ENCODE measurements at places on chromosomes 5 and 9. TPM values are rescaled to one million over a fixed set of nuclear protein-coding genes. Genes with fewer than 3 reads are reported as not detected.

ECM2 gene
- 26.4 TPM for polyA plus RNA-seq

SOHLH1 gene
- not detected for polyA plus RNA-seq

PHF24 gene
- polyA plus RNA-seq, result 0.09 TPM

OMD gene
- polyA plus RNA-seq, result 3.5 TPM

- DNase-seq, result no peak
These were observed 11.8 kb upstream of the UBE2QL1 start for GRCh38 chr5:6436715-6437331.

DNA sequence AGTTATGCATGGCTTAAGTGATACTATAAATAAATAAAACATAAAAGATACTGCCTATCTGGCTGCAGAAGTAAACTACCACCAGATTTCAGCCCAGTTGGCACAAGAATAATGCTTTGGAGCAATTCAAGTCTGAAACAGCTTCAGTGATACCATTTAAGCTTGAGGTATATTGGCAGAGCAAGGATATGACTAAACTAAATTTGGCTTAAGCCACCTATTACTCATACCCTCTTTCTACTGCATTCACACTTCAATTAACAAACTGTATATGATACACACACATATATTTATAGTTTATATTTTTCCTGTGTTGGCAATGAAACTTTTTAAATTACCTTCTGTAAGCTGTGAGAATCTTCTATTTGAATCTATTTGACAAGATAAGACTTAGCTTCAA, 431.9 kb downstream of the ANXA1 start:
- DNase-seq, result no peak

- no peak for DNase-seq
These were observed 5.5 kb downstream of the MAN2A1 start for GRCh38 chr5:109695005-109695926.

DNA sequence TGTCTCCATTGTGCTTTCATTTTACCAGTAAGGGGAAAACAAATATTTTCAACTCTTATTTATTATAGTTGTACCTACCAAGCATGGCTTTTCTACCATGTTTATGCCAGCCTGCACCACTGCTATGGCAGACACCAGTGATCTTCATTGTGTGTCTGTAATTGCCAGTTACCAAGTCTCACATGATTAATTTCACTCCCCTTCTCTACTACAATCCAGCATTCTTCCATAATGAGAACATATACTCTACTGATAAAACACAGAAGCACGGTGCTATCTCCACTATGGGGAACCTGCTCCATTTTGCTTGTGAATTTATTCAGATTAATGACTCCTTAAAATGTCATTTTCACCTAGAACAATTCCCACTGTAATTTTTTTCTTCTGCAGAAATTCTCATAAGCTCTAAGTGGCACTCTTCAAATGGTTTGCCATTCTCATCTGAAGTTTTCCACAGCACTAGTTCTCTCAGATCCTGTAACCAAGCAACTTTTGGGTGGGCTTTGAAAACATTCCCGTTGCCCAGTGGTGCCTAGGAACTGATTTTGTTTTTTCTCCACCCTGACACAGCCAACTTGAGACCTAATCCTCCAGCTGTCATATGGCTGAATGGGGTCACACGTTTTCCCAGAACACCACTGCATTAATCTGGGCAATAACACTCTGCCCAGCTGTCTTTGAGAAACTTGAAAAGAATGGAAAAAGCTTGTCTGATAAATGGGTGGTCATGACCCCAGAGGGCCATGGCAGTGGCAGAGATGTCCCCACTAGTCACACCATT, 222.7 kb upstream of the RASEF start:
- DNase-seq, result no peak

DNA sequence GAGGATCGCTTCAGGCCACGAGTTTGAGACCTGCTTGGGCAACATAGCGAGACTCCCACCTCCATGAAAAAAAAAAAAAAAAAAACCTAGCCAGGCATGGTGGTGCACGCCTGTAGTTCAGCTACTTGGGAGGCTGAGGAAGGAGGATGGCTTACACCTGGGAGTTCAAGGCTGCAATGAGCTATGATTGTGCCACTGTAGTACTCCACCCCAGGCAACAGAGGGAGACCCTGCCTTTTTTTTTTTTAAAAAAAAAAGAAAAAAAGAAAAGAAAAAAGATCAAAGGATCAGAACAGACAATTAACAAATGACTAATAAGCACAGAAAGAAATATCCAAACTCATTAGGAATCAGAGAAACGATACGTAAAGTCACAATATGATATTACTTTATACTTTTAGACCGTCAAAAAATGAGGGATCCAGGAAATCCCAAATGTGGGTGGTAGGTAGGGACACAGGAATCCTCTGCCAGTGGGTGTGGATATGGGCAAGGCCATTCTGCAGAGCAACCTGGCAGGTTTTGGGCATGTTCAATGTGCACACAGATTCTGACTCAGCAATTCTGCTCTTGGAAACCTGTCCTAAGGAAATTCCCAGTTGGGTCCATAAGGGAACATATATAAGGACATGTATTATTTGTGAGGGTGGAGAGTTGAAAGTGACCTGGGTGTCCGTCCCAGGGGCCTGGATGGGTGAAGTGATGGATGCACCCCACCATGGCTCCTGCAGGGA, 144.7 kb upstream of the TBC1D2 start:
- DNase-seq, result no peak

- no peak for DNase-seq
These were observed 15.8 kb upstream of the ABO start for GRCh38 chr9:133290751-133291302.

- no peak for DNase-seq
These were observed 24.1 kb upstream of the GABBR2 start for GRCh38 chr9:98732801-98733200.

Data from forelimb muscle (tissue), 1 donor.